Esophagus squamous epithelium (tissue), 5 donors: ENCODE measurements at places on chromosomes 7 and 10. TPM values are rescaled to one million over a fixed set of nuclear protein-coding genes. Genes with fewer than 3 reads are reported as not detected.

- H3K27me3 ChIP-seq = peaks cover 6% of the 10 kb centered on the region
- H3K27ac ChIP-seq = peak overlapping the region; percentile 36
- no peaks in the 10 kb centered on the region for H3K36me3 ChIP-seq
- no peak for DNase-seq
- H3K4me1 ChIP-seq = peaks cover 15% of the 10 kb centered on the region
- no peak overlapping the region for H3K4me3 ChIP-seq
Measured at GRCh38 chr10:113496111-113497109, 56.4 kb upstream of the HABP2 start.

DNA sequence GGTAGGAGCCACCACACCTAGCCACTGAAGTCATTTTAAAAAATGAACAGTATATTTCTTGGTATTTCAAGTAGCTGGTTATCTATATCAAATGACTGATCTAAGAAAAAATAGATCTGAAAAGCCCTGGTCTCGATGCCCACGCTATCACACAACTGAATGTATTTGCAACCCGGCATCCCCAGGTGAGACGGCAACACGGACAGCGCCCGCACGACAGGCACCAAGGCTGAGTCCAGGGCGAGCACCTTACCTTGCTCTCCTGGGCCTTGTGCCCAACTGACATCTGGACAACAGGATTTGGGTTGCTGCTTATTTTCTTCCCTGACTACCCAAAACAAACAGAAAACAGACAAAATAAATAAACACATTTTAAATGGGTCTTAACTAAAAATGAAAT is 44.8 kb upstream of the NCAPG2 start:
- no peaks in the 10 kb centered on the region for H3K4me1 ChIP-seq
- no peaks in the 10 kb centered on the region for H3K27me3 ChIP-seq
- H3K27ac ChIP-seq = no peak overlapping the region
- no peak for DNase-seq

- H3K27me3 ChIP-seq = no peaks in the 10 kb centered on the region
- no peak overlapping the region for H3K27ac ChIP-seq
- H3K4me1 ChIP-seq = no peaks in the 10 kb centered on the region
- no peaks in the 10 kb centered on the region for H3K36me3 ChIP-seq
- H3K4me3 ChIP-seq = no peak overlapping the region
- DNase-seq = no peak
Measured at GRCh38 chr7:103574576-103574975, 128.6 kb upstream of the SLC26A5 start.

Gene PAXIP1
- 9.4 TPM for total RNA-seq

Gene CEP41
- 1.9 TPM for total RNA-seq
